Stimulated activated CD8-positive, alpha-beta memory T cell treated with anti-CD3 and anti-CD28 coated beads, Interleukin-2, amount 100 ng/mL, for 1 hour (primary cell): ENCODE measurements at places on chromosomes 6 and 20.

DNA sequence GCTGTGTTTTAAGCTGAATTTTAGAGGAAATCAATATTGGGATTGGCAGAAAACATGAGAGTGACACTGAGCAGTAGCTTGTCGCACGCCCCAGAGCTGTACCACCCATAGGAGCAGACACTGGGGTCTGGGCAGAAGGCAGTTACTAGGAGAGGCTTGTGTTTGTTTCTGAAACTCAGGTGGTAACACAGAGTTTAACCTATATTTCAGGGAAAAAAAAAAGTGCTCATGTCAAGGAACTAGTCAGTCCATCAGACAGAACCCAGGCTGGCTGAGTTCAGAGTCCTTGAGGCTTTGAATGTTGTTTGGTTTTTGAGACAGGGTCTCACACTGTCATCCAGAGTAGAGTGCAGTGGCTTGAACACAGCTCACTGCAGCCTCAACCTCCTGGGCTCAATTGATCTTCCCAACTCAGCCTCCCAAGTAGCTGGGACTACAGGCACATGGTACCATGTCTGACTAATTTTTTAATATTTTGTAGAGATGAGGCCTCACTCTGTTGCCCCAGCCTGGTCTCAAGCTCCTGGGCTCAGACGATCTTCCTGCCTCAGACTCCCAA lies 6.6 kb downstream of the SLC22A1 start:
- no peak for DNase-seq

DNA sequence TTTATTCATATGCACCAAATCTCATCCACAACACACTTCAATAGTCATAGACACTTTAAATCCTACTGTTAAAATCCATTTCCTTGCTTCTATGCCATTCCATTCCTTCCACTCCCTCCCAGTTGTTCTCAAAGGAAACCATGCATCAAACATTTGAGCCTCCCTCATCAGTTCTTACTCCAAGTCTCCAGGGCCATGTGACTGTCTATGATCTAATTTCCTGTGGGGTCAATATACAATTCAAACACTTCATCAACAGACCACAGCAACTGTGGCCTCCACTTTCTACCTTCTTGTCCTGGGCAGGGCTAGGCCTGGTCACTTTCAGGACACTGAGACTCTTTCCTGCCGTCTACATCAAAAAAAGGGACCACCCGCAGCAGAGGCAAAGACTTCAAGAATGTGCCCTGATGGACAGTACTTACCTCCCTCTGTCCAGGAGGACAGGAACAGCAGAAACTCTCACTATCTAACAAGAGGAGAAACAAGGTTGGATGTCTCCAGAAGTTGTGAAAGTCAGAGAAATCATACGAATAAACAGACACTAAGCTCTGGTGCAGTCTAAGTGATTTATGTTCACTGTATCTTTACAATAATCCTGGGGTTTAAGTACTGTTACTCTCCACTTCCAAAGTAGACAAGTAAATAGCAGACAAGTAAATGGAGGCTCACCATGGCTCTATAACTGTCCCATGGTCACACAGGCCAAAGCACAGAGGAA lies 160.2 kb downstream of the QRSL1 start:
- no peak for DNase-seq

GRCh38 chr6:163136681-163137397 lies 277.7 kb upstream of the QKI start:
- no peak for DNase-seq

GRCh38 chr6:9250852-9251251 lies 815.5 kb upstream of the SLC35B3 start:
- DNase-seq: no peak

DNA sequence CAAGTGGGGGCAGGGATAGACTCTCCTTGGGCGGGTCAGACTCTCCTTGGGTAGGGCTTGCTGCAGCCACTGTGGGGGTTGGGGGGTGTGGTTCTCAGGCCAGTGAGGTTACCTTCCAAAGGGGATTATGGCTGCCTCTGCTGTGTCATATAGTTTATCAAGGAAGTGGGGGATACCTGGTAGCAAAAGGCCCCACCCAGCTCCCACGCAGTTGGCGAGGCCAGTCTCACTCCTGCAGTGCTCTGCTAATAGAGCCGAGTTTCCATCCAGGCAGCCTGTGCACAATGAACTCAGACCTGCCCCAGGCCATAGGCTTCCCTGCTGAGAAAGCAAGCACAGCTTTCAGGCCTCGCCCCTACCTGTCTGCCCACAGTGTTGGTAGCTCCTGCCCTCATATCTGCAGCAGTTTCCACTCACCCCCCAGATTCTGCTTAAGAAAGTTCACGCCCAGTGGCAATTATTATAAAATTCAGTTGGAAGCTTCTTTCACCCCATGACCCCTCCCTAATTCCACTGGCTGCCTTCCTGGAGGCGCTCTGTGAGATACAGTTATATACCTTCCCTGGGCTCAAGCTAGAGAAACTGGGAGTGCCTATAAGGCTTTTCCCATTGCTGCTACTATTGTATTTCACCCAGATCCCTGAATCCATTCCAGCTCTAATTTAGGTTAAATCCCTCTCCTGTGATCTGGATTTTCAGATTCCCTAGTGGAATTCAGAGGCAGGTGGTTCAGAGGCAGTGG lies 56.1 kb downstream of the HDDC2 start:
- no peak for DNase-seq

- DNase-seq: no peak
Observed at GRCh38 chr6:84763886-84764331, 489 bp downstream of the TBX18 start.

DNA sequence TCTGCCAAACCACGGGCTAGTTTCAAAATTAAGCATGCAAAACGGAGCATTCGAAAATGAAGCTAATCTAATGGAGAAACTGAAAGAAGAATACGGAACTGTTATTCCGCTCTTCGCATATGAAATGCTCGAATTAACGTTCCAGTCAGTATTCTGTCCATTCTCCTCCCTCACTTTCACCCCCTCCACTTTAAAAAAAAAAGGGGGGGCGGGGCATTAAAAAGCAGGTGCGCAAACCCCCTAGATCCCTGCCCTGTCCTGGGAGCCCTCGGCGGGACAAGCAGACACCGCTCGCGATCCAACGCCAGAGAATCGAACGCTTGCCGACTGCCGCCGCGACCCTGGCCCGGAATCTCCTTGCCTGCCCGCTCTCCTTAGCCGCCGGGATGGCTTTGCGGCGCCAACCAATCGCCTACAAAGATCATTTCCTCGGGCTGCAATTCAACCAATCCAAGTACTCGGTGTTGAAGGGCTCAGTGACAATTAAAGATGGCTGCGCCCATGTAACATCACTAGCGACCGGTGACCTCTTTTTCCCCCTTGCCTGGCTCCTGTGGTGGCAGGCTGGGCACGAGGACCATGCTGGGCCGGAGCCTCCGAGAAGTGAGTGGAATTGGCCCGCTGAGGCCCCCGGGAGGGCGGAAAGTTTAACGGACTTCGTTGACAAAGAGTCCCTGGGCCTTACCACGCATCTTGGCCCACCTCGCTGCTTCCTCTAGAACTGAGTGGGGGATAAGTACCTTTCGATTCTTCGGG lies at the start of the genes QRSL1 and RTN4IP1:
TSS of gene QRSL1 (plus strand) at position 476 of the 756 bp plus-strand sequence. CDS start at position 580, 104 bp downstream.
TSS of gene RTN4IP1 (minus strand) at position 396 of the 756 bp plus-strand sequence. CDS start 477 bp downstream, outside the sequence.
- peak; percentile 70 for DNase-seq

GRCh38 chr6:56459030-56459805 lies 183.5 kb downstream of the DST start:
- no peak for DNase-seq

GRCh38 chr6:135906542-135906941 lies 55.0 kb downstream of the PDE7B start:
- no peak for DNase-seq

DNA sequence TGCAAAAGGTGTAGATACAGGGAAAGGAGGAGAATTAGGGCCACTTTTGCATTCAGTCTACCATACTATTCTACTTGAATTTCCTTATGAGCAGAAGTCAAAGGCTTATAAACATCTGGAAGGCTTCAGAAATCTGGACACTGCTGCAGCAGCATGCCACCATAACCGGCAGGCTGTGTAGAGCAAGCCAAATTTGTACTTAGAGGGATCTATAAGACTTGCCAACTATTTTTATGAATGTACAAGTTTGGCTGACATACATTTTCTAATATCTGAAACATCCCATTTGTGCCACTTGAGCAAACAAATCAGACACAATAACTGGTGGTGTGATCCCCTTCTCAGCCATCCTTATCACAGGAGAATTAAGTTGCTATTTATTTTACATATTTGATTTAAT lies 14.0 kb upstream of the PLCB1 start:
- no peak for DNase-seq

DNA sequence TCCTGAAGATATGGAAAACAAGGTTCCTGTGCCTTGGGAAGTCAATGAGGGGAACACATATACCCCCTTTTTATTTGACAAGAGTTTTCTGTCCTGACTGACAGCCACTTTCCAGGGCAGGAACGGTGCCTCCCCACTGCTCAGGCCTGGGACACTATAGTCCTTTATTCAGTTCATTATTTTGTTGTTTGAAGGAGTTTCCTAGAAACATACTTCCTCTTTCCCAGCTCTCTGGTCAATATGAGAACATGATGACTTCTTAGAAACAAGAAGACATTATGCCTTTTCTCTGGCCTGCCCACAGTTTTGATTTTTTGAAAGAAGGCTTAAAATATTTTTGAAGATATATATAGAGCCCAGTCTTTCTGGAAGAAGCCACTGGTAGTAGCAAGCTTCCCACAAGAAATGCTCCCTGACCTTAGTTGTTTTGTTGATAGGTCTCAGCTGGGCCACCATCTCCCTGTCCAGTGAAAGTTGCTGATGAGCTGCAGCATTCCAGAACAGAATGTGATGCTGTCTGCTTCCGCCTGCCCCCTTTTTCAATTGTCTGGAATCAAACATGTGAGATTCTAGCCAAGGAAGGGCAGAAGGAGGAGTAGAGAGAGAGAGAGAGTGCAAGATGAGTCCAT lies 350.0 kb upstream of the PRND start:
- no peak for DNase-seq

DNA sequence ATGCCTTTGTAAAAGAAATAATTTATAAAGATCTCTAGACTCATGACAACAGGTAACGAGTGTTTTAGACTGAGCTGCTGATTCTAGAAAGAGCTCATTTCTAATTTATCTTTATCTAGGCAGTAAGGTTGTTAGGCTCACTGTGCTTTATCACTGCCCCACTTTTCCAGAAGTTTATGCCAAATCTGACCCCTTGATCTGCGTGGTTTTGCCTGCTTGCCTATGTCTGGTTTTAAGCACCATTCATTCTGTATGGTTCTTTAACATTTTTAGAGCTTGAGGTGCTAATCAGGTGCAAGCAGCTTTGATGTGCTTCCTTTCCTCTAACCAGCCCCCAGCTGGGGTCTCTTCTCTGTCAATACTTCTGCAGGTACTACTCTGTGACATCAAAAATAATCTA lies 49.7 kb upstream of the GCLC start:
- no peak for DNase-seq
